ENCODE measurements at places on chromosomes 6 and 20.
A peak's percentile ranks its signal among the peaks of the same experiment; 100 is the strongest.

GRCh38 chr6:129184324-129184723, 301.4 kb downstream of the LAMA2 start:
- DNase-seq, result no peak

DNA sequence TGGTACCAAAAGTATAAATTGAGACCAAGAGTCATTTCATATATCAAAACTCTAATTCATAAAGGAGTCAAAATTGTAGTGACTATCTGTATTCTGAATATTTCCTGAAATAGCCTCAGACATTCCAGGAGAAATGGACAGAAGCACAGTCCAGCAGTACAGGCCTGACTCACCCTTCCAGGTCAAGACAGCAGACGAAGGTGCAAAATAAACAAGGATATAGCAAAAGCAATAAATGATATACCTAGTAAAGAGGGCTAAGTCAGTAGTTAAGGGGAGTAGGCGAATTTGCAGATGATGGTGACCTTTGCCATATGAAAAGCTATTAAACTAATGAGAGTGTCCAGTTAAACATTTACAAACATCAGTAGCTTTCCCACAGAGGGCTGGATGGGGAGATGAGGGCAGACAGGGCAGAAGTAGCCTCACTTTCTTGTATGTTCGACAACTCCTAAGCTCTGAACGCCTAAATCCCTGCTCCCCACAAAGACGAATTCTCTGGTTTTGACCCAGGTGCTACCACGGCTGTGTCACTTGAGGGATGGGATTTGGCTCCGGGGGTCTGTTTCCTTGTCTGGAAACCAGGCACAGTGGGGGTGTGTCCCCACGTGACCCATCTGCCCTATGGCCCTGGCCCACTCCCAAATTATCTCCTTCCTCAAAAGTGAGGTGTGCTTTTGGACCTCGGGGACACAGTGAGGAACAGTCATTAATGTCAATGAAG, 3.6 kb upstream of the SLC52A3 start:
- DNase-seq, result no peak

- peak; percentile 6 for DNase-seq
Observed at GRCh38 chr20:33209789-33210188, 7.4 kb upstream of the BPIFA3 start.

DNA sequence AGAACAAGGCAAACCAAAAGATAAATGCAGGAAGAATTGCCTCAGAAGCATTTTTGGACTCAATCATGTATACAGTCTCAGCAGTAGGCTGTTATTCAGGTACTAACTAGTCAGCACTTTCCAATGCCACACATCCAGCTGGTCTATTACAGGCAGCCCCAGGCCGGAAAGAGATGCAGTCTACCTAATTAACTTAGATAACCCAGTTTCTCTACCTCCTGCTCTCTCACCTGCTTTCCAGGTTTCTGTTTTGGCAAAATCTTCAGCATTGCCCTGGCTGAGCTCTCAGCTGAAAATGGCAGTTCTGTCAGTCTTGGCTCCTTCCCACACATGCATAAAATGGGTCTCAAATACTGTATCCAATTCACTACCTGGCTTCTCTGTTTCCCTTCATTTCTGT, 101.3 kb upstream of the UFL1 start:
- DNase-seq, result no peak

GRCh38 chr6:15157479-15157878, 88.4 kb upstream of the JARID2 start:
- no peak for DNase-seq

DNA sequence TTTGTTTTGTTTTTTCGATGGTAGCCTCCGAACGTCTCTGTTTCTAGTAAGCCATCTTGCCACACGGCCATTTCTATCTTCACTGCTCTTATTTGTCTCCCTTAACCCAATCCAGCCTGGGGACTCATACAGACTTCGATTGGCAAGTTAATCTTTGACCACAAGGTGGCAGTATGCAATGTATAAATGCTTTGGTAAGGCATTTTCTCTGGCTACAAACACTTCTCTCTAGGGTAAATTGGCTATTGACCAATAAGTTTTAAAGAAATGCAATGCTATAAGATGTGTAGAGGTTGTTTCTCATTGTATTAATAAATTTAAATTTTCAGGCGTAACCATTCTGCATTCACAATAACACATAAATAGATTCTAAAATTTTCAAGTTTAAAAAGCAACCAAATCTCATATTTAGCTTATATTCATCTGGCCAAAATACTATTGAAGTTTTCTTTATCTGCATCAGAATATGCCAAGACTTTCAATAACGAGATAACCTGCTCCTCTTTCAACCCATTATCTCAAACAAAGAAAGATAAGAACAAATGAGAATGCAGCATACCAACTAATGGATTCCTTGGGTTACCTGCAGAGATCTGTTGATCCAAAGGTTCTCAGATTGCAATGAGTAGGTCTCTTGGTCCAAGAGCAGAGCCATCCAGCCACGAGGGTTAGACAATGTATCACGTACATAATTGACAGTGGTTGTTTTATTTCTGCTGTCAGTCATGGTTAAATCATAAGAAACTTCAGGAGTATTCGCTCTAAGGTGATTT, 231.9 kb downstream of the PKHD1 start:
- DNase-seq, result no peak

DNA sequence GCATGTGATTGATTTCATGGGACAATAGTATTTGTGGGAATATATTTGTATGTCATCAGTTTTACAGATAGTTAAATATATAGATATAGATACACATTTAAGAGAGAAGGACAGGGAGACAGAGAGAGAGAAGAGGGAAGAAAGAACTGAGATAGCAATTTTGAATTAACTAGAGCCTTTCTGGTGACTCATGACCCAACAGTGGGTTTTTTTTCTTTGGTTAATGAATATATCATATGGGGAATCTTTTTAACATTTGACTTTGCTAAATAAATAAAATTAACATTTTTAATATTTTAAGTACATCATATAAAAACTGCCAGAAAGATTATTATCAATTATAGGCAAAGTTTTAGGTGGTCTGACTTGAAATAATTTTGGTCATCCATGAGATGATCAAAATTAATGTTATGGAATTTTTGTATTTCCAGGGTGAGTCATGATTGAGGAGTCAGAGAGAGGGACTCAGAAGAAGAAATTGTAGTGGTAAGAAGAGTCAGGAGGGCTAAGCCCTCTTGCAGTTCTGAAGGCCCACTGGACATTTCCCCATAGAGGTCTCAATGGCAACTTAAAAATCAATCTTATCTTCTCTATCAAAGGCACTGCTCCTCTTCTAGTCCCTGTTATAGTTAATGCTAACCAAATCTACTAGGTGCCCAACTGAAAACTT, 508.1 kb upstream of the MAP3K7 start:
- DNase-seq, result no peak

- no peak for DNase-seq
Observed at GRCh38 chr6:156554160-156554559, 223.0 kb upstream of the ARID1B start.

- DNase-seq, result no peak
Observed at GRCh38 chr6:150006961-150007464, 18.3 kb downstream of the RAET1L start.

DNA sequence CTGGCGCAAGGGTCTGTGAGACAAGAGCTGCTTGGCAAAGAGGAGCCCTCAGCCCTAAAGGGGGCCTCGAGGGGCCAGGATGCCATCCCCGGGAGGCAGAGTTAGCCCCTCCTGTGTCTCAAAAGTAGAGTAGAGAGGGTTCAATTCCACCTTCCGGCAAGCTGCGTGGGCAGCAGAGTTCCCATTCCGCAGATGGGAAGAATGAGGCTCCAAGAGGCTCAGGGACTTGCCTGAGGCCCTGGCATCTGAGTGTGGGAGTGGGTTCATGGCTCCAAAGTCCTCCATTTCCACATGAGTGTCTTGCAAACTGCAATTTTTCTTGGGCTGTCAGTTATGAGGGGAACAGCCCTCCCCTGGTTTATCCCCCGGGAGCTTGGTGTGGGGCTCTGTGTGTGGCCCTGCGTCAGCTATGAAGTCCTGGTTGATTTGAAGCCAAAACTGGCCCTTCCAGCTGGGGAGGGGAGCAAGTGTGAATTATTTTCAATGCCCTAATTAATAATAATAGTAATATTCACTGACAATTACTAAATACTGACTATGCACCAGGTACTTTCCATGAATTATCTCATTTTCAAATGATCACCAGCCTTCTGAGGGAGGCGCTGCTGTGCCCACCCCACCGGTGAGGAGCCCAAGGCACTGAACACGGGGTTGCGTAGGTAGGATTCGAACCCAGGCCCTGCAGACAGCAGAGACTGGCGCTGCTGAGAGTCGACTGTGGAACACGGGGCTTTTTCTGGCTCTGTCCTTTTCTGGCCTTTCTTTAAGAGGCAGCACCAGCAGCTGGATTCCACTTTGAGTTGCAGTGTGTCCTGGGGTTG, 153.0 kb upstream of the PTPN1 start:
- no peak for DNase-seq

- DNase-seq, result no peak
Observed at GRCh38 chr20:63254232-63254605, at the start of gene NKAIN4. Gene NKAIN4 (minus strand): TSS chr20:63254463. CDS start chr20:63254450, 13 bp downstream.

- DNase-seq, result no peak
Observed at GRCh38 chr6:163063561-163063960, 335.8 kb downstream of the PACRG start.

- no peak for DNase-seq
Observed at GRCh38 chr6:87918461-87918941, 129.1 kb upstream of the SPACA1 start.

GRCh38 chr20:39857187-39857586, 831.8 kb downstream of the MAFB start:
- DNase-seq, result no peak

GRCh38 chr6:21937466-21937865, 343.9 kb downstream of the SOX4 start:
- DNase-seq, result no peak

- DNase-seq, result no peak
Observed at GRCh38 chr6:158560836-158561320, 987 bp downstream of the TMEM181 start.

GRCh38 chr6:35483490-35483889, 13.4 kb downstream of the TEAD3 start:
- DNase-seq, result no peak

GRCh38 chr6:135782546-135782945, 69.0 kb upstream of the PDE7B start:
- DNase-seq, result no peak

GRCh38 chr6:77462359-77463307, 658 bp downstream of the HTR1B start:
- no peak for DNase-seq

DNA sequence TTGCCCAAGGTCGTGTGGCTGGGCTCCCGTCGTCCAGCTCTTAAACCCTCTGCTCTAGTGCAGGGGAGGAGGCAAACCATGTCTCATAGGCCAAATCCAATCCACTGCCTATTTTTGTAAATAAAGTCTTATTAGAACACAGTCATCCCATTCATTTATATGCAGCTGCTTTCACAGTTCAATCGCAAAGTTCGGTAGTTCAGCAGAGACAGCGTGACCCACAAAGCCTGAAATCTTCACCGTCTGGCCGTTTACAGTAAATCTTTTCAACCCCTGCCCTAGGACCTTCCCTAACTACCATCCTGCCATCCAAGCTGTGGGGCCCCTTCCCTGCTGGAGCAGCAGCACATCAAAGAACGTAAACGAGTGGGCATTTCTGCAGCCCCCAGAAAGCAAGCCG, 65.9 kb downstream of the EYA2 start:
- DNase-seq, result no peak

GRCh38 chr20:34427784-34428183, 64.7 kb downstream of the ITCH start:
- DNase-seq, result no peak

GRCh38 chr20:37251825-37252477, 9.7 kb downstream of the GHRH start:
- DNase-seq, result no peak

- no peak for DNase-seq
Observed at GRCh38 chr20:2217857-2218539, 77.8 kb upstream of the TGM3 start.

GRCh38 chr6:113642714-113643406, 214.3 kb upstream of the MARCKS start:
- DNase-seq, result no peak

GRCh38 chr6:45419571-45420082, 41.9 kb upstream of the SUPT3H start:
- DNase-seq, result peak; percentile 58

- no peak for DNase-seq
Observed at GRCh38 chr6:101585501-101585900, 192.0 kb downstream of the GRIK2 start.

DNA sequence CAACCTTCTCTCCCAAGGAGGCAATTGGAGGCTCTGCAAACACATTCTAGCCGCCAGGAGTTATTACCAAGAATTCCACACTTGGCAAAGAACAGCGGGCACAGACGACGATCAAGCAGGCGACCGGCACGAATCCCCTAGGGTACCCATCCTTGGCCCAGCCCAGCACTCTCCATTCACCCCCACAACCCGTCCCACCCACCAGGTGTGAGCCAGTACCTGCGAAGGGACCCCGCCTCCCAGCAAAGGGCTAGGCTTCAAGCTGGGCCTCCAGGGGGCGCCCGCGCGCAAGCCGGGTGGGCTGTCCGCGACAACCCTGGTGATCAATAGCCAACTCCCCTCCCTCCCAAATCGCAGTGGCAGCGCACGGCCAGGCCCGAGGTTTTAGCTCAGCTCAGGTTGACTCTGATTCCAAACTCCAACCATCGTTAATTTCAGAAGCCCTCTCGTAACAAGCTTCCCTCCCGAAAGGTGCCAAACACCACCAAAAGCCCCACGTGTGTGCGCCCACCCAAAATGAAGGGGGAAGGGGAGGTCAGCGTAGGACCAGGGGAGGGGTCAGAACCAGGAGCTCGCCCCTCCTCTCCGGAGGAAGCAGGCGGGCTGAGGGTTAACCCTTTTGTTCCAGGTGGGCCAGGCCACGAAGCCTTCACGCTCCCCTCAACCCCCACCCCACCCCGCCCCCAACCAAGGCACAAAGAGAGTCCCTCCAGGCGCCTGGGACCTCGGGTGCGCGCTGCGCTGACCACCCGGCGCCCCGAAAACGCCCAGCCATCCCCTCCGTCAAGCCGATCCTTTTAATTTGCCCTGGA, 2.1 kb downstream of the SALL4 start:
- DNase-seq, result peak; percentile 26

GRCh38 chr20:61965606-61966491, 99.8 kb downstream of the TAF4 start:
- no peak for DNase-seq

GRCh38 chr20:430091-430999, 22.2 kb downstream of the RBCK1 start:
- DNase-seq, result no peak

DNA sequence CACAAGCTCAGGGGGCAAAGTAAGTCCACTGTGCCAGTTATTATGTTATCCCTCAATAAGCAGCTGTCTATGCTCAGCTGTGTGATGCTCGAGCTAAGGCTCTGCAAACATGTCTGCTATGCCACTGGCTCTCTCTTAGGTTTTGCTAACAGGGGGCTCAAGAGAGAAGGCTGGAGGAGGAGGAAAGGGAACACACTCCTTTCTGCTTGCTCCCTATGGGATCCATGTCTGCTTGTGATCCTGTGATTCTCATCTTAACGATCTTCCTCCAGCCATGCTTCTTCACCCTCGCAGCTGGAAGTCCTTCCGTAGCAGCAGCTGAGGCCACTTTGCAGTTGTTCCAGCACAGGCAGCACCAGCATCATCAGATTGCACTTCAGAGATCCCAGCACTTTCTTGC, 37.0 kb upstream of the IGF2R start:
- no peak for DNase-seq

Data from activated T-helper 9 cell treated with anti-CD3 and anti-CD28 coated beads, Interleukin-2, amount 50 U/mL, for 16 hours (primary cell).